NCI-H524 (cell line): ENCODE measurements at places on chromosomes 2 and 18.

DNA sequence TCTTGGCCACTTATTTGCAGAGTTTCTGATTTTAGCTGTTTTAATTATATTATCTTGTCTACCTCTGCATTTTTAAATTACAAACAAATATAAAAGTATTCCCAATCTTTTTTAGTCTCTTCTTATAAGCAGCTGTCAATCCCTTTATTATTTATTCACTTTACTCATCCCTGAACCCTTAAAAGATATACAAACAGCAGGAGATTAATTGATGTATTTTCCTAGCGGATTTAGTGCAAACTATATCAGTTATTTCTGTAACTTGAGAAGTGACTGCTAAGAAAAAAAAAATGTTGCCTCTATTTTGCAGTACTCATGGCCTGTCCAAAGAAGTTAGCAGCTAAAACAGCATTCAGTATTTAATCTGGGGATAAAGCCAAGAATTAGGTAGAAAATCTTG, 42.1 kb upstream of the GCFC2 start:
- DNase-seq = peak; percentile 18

GRCh38 chr2:192558637-192559036, 363.9 kb upstream of the TMEFF2 start:
- DNase-seq = no peak

DNA sequence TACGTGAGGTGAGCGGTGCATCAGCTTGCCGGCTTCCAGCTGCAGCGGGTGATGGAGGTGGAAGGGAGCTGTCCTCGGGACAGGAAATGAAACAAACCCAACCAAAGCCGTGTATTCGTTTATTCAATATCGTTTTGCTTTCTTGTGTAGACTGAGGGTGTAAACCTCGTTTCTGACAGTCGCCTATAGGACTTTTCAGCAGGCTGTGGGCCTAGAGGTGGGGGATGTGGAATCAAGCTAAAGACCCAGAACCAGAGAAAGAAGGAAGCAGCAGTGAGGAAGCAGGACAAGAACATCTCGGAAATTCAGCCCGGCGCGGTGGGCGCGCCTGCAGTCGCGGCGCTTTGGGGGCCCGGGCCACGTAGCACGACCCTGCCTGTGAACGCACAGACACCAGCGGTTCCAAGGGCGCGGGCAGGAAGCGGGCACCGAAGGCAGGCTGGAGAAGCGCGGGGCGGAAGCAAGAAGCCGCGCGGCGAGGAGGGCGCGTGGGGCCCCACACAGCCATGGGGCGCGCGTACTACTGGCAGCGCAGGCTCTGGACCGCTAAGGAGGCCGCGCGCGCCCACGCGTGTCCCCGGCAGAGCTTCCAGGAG, 755 bp upstream of the ATP9B start:
- no peak for DNase-seq

DNA sequence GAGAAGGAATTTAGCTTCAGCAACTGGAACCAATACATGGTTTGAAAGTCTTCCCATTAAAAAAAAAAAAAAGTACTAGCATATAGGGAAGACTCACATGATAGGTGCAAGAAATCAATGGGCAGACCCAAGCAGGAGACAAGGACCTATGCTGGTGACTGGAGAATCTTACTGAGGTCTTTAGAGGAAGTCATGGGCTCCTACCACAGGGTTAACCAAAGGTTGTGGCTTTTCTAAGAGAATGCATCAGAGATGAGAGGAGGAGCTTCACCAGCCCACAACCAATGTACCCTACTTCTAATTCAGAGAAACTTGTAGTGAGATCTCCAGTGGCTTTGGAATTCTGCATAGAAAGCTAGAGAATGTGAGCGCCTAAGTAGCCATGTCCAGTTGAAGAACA, 207.4 kb downstream of the NCKAP5 start:
- no peak for DNase-seq

GRCh38 chr2:184633726-184634125, 35.4 kb downstream of the ZNF804A start:
- no peak for DNase-seq

GRCh38 chr18:55753643-55754263, 165.8 kb upstream of the TCF4 start:
- no peak for DNase-seq

GRCh38 chr2:74894272-74894981, 60.5 kb downstream of the HK2 start:
- no peak for DNase-seq

DNA sequence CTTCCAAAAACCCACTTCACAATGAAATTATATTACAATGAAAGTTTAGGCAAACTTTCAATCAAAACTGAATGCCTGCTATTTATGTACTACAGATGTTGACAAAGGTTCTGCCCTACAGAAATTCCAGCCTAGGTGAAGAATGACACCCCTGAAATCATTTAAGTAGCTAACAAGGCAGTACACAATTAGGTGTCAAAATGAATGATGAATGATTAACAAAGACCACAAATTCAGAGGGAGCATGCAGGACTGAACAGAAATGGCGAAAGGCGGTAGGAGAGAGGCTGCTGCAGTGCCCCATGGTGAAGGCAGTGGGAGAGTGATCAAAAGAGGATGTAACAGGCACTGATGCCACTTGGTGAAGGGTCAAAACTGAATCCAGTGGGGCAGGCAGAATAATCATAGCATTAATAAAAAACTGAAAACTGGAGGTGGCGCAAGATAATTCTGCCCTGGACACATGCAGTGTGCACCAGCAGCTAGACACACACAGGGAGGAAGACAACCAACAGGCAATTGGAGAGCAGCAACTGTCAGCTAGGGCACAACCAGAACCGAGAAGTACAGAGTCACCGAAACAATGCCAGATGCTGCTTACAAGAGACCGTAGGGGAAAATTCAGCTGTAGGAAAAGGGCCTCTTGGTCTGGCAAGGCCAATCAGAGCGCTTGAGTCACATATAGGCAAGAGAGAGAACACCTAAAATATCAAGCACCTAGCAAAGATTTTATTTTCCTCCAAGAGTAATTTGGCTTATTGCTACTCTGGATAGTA, 4.5 kb downstream of the TMEM131 start:
- no peak for DNase-seq

DNA sequence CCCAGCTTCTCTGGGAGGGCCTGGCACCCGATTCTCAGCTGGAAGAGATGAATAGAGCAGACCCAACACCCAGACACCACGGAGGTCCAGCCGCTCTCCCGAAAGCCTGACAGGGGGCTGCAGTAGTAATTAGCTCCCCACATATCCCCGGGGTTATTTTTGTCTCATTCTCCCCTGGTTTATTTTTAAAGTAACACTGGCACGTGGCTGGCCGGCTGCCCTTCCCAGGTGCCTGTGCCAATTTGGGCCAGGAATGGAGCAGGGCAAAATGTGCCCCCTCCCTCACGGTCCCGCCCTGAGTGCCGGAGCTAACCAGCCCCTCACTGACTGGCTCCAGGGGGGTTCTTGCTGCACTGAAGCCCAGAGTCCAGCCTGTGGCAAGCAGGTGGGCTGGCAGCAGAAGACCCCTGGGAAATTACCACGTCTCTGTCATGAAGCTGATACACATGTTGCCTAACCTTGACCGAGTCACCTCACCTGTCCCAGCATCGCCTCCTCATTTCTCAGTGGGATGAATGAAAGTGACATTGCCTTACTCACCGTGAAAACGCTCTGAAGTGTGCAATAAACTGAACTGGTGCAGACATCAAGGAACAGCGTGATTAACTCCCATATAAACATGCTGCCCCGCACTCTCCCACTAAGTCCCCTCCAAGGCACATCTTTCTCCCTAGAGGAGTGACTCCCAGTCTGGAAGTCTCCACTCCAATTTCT, 18.4 kb downstream of the KCNK3 start:
- DNase-seq = no peak

DNA sequence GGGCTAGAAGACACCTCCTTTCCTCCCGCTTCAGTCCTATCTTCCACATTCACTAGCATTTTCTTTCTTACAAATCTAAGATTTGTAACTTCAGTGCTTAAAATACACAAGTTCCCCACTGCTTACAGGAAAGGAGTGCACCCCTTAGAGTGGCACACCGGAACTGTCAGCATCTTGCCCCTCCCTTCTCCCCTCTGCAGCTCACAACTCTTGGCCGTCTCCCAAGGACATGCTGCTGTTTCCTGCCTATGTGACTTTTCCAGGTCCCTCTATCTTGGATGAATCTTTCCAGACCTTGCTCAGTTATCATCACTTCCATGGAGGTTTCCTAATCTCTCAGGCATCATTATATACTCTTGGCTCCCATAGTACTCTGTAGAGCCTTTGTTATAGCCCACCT, 334.8 kb downstream of the CELF4 start:
- DNase-seq = no peak

- DNase-seq = no peak
These were observed 342.7 kb upstream of the REG3G start for GRCh38 chr2:78682781-78683180.

- no peak for DNase-seq
These were observed 12.9 kb downstream of the WNT10A start for GRCh38 chr2:218893349-218894150.

DNA sequence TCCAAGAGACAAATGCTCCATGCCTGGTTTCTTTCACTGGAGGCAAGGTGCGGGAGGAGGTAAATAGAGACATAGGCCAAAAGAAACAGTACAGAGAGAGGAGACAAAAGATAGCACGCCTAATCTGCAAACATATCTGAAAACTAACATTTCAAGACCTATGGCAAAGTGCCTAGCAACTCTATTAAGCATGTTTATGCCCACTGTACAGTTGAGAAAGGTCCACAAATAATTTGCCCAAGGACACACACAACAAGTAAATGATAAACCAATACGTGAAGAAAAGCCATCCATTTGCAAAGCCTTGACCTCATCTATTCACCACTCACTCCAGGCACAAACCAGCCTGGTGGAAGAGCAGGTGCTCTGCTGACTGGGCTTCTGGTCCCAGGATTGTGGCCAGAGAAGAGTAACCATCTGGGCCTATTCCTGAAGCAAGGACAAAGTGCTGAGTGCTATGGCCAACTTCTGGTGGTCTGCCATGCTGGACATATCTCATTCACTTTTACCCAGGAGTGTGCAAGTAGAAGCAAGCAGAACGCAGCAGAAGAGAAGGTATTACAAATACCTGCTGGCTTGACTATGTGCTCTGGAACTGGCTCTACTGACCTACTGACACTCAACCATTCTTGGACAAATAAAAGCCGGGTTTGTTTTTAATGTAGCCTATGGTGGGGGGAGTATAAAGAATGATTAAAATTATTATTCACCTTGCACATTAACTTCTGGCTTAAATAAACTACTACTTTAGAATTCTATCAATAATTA, 25.3 kb downstream of the TMEM131 start:
- DNase-seq = no peak

DNA sequence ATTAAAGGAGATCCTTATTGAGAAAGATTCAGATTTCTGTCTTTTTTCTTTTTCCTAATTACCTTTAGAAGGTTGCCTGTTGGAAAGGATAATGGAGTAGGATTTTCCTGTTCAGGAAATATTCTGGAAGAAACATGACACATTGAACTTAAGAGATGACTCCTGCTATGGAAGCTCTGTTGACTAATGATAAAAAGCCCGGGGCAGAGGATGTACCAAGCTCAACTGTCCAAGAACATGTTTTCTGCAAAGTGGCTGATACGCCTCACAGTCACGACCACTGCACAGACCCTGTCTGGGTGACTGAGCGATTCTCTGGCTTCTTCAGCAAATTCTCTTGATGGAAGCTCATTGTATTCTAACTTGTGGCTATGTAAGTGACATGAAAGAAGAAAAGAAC, 86.2 kb upstream of the THOC1 start:
- no peak for DNase-seq
